ENCODE measurements at places on chromosomes 2 and 18.

GRCh38 chr2:45919160-45919650, 267.7 kb downstream of the PRKCE start:
- no peak for DNase-seq

DNA sequence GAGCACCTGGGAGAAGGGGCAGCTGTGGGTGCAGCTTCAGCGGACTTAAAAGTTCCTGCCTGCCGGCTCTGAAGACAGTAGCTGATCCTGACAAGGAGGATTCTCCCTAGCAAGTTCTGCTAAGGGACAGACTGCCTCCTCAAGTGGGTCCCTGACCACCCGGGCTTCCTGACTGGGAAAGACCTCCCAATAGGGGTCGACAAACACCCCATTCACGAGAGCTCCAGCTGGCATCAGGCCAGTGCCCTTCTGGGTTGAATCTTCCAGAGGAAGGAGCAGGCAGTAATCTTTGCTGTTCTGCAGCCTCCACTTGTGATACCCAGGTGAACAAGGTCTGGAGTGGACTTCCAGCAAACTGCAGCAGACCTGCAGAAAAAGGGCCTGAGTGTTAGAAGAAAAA, 632.9 kb downstream of the CCDC85A start:
- no peak for DNase-seq

GRCh38 chr18:58484989-58485981, 143.6 kb downstream of the ALPK2 start:
- no peak for DNase-seq

GRCh38 chr2:109188496-109188890, 59.5 kb downstream of the SH3RF3 start:
- DNase-seq, result no peak

GRCh38 chr2:101823347-101823791, 125.9 kb downstream of the MAP4K4 start:
- no peak for DNase-seq

- DNase-seq, result no peak
Measured at GRCh38 chr2:85605406-85606115, 3.1 kb upstream of the TMEM150A start.

DNA sequence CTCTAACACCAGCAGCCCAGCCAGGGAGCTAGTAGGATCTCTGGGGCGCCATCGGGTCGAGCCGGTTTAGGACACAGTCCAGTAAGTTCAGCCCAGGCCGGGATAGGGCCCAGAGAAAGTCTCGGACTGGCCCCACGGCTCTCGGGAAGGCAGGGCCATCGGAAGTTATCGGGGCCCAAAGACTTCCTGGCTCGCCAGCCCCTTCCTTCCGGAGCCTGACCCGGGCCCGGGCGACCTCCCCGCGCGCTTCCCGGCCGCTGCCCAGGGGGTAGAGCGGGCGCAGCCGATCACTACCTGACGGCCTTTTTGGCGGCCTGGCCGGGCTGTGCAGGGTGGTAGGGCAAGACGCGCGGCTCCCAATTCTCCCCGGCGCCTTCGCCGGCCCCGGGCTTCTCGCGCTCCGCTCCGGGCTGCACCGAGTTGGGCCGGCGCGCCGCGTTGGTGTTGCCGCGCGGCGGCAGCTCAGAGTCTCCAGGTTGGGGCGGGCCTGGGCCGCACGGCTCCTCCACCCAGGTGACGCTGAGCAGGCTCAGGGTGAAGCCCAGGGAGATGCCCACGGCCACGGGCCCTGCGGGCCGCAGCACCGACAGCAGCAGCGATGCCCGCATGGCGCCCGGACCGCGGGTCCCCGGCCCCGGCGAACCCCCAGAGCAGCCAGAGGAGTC, 546 bp downstream of the CHPF start:
- DNase-seq, result no peak

- no peak for DNase-seq
Measured at GRCh38 chr18:35581898-35582641, 530 bp downstream of the GALNT1 start.
